ENCODE measurements at places on chromosomes 6 and 20.
A peak's percentile ranks its signal among the peaks of the same experiment; 100 is the strongest.

DNA sequence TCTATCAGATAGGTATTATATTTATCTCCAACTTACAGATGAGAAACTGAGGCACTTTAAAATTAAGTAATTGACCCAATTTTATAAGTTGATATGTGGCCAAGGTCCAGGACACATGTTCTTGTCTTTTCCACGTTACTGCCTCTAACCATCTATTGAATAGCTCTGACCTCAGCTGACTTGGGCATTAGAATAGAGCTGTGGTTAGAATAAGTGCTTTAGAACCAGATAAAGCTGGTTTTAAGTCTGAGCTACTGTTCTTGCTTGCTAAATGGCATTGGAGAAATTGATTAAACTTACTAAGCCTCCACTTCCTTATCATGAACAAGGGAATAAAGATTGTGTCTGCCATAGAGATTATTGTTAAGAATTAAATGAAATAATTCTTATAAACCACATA is 147.8 kb upstream of the DTNBP1 start:
- H3K27ac ChIP-seq: no peak overlapping the region
- no peaks in the 10 kb centered on the region for H3K4me1 ChIP-seq
- DNase-seq: no peak
- peaks cover 16% of the 10 kb centered on the region for H3K27me3 ChIP-seq
- H3K36me3 ChIP-seq: no peaks in the 10 kb centered on the region

DNA sequence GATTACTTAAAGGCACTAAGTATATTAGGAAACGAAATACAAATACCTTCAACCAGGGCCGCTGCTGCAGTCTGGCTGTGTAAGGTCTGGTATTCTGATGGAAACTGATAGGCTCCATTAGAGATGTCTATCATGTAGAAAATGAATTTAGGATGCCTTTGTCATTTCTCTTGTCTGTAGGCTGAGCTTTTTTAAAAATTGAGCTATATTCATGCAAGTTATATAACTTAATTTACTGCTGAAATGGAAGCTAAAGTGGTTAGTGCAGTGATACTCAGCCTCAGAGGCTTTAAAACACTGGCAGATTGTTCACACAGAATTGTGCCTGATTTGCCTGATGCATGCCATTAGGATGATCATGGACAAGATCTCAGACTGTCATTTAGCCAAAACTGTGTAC is 286.2 kb upstream of the QKI start:
- no peak for DNase-seq
- peaks cover 2% of the 10 kb centered on the region for H3K27me3 ChIP-seq
- H3K4me3 ChIP-seq: no peak overlapping the region
- H3K27ac ChIP-seq: no peak overlapping the region
- H3K36me3 ChIP-seq: no peaks in the 10 kb centered on the region

DNA sequence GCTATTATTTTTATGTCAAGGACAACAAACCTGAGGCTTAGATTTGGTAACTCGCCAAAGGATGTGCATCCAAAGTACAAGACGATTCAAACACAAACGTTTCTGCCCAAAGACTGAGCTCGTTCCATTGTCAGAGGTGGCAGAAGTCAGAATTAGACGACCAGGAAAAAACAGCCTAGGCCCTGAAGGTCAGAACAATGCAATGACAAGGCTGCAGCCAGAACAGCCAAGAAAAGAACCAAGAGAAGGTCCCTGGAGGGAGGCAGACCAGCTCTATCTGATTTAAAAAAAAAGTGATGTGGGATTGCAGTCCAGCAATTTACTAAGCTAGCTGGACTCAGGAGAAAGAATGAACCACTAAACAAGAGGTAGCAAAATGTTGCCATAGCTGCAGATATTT is 54.2 kb downstream of the NCOA7 start:
- H3K4me1 ChIP-seq: peaks cover 2% of the 10 kb centered on the region
- H3K4me3 ChIP-seq: no peak overlapping the region

GRCh38 chr20:35742741-35743523 is 872 bp upstream of the RBM39 start:
- H3K27me3 ChIP-seq: no peaks in the 10 kb centered on the region
- H3K27ac ChIP-seq: peak overlapping the region; percentile 99
- peak overlapping the region; percentile 97 for H3K4me3 ChIP-seq

DNA sequence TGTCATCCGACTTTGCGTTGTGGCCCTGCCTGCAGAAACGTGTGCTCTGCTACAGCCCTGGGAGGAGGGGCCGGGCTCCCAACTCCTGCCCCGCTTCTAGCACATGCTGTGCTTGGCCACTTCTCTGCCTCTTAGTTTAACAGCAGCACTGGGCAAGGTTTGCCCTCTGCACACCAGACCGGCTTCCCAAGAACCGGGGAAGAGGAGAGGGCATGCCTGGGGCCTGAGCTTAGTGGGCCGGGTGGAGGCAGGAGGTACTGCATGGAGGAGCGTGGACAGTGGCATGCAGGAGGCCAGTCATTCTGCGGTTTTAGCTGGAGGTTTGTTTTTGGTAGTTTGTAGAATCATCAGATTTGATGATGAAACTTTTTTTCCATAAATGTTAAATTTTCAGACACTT is 45.5 kb downstream of the CEP43 start:
- H3K36me3 ChIP-seq: peaks cover 10% of the 10 kb centered on the region
- H3K4me3 ChIP-seq: no peak overlapping the region
- peaks cover 41% of the 10 kb centered on the region for H3K4me1 ChIP-seq
- no peak overlapping the region for H3K27ac ChIP-seq
- no peaks in the 10 kb centered on the region for H3K27me3 ChIP-seq

- no peaks in the 10 kb centered on the region for H3K27me3 ChIP-seq
- peaks cover 13% of the 10 kb centered on the region for H3K36me3 ChIP-seq
- DNase-seq: peak; percentile 66
- H3K4me1 ChIP-seq: peaks cover 73% of the 10 kb centered on the region
- H3K27ac ChIP-seq: peak overlapping the region; percentile 94
Observed at GRCh38 chr6:33427585-33428223, 7.8 kb downstream of the SYNGAP1 start.

DNA sequence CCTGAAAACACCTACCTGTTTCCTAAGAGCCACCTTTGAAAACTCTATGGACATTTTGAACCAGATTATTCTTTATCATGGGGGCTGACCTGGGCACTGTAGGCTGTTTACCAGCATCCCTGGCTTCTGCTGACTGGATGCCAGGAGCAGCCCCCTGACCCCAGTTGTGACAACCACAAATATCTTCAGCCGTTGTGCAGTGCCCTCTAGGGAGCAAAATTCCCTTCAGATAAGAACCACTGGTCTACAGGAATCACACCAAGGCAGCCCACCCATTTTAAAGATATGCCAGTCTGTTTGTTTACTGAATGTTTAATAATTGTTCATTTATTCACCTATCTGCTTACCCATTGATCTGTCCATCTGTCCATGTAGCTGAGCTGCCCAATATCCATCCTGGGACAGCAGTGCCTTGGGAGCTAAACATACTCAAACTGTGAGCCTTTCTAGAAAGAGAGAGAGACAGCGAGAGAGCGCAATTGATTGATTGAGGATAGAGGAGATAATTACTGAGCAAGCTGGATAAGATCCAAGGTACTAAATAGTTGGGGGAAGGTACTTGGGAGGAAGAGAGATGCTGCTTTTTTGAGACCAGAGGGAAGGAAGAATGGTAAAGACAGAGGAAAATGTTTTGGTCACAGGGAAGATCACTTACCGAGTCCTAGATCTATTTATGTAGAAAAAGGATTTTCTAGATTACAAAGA is 276.8 kb downstream of the NRN1 start:
- H3K36me3 ChIP-seq: no peaks in the 10 kb centered on the region
- H3K27me3 ChIP-seq: no peaks in the 10 kb centered on the region

DNA sequence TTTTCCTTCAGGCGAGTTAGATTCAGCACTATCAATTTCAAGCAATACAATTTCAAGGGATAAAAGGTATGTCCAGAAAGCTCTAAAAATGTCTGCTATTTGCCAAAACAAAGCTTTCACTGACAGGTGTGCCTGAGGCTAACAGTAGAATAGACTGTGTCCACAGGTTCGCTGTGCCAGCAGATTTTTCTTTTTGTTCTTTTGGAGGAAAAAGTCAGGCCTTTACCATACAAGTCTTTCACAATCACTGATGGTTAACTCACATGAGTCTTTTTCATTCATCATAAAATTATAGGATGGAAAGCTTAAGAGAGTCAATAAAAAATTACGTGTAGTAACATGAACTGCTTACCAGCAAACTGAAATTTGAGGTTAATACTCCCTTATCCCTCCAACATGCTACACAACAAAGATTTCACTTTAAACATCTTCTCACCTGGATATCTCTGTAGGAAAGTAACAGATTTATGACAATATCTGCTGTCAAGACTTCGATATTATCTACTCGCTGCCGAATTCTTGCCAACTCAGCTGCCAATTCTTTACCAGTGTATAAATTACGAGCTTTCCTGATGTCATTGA is 95.4 kb downstream of the MAP3K5 start:
- DNase-seq: no peak
- peaks cover 9% of the 10 kb centered on the region for H3K4me1 ChIP-seq
- peaks cover 17% of the 10 kb centered on the region for H3K36me3 ChIP-seq
- H3K27ac ChIP-seq: no peak overlapping the region

GRCh38 chr6:147366290-147366689 is 142.2 kb upstream of the SAMD5 start:
- H3K27me3 ChIP-seq: no peaks in the 10 kb centered on the region
- no peak overlapping the region for H3K27ac ChIP-seq
- no peak for DNase-seq

DNA sequence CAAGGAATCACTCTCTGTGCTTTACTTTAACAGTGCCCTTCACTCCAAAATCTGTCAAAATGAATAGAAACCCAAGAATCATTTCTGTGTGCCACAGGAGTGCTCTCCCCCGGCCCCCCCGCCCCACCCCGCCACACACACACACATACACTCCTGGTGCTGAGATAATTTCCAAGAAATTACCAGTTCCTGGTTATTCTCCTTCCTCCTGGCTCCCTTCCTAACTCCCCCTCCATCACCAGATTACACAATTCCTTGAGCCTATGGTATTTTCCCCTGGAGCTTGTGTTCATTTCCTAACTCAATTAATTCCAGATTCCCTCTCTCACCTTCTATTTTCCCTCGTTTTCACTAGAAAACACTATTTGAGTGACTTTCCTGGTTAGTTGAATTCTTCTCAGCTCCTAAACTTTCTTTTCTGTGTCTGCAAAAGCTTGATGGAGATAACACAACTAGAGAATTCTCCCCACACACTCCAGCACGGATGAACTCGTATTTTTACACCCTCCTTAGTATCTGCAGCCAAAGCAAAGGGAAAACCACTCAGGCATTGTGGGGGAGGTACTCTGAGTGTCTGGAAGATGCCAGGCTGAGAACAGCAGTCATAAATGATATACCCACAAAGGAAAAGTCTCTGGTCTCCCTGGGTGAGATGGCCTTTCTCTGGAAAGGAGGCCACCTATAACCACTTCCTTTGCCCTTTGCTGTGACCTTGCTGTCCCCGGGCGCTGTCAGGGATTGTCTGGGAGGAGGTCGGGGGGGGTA is 1.9 kb upstream of the SLC24A3 start:
- H3K27me3 ChIP-seq: peaks cover 45% of the 10 kb centered on the region
- no peaks in the 10 kb centered on the region for H3K4me1 ChIP-seq
- DNase-seq: no peak
- no peak overlapping the region for H3K27ac ChIP-seq
- no peaks in the 10 kb centered on the region for H3K36me3 ChIP-seq

- H3K27me3 ChIP-seq: peaks cover 38% of the 10 kb centered on the region
- H3K4me3 ChIP-seq: no peak overlapping the region
- no peak for DNase-seq
- no peak overlapping the region for H3K27ac ChIP-seq
- no peaks in the 10 kb centered on the region for H3K36me3 ChIP-seq
- H3K4me1 ChIP-seq: peaks cover 17% of the 10 kb centered on the region
Observed at GRCh38 chr20:47781632-47782031, 3.6 kb downstream of the SULF2 start.
